CD4-positive, CD25-positive, alpha-beta regulatory T cell (primary cell): ENCODE measurements at places on chromosomes 6 and 20. TPM values are rescaled to one million over a fixed set of nuclear protein-coding genes. Genes with fewer than 3 reads are reported as not detected.
A peak's percentile ranks its signal among the peaks of the same experiment; 100 is the strongest.

COL10A1 gene
- polyA plus RNA-seq: not detected

DNA sequence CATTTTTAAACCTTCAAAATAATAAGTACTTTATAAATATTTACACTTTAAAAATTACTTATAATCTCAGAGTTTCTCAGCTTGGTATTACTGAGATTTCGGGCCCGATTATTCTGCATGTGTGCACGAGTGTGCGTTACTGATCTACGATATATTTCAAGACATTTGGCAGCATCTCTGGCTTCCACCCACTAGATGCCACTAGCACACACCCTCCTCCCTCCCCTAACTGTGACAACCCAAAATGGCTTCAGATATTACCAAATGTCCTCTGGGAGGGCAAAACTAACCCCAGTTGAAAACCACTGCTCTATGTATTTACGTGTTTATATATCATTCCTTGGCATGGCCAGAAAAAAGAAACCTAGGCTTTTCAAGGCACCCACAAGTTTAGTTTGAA is 95.9 kb downstream of the FYN start:
- peaks cover 73% of the 10 kb centered on the region for H3K4me1 ChIP-seq
- H3K36me3 ChIP-seq: peaks cover 10% of the 10 kb centered on the region
- peak overlapping the region; percentile 67 for H3K4me3 ChIP-seq
- no peak for DNase-seq
- H3K27ac ChIP-seq: peak overlapping the region; percentile 75

OVOL2 gene
- polyA plus RNA-seq: not detected

GABRR2 gene
- polyA plus RNA-seq: not detected

DNA sequence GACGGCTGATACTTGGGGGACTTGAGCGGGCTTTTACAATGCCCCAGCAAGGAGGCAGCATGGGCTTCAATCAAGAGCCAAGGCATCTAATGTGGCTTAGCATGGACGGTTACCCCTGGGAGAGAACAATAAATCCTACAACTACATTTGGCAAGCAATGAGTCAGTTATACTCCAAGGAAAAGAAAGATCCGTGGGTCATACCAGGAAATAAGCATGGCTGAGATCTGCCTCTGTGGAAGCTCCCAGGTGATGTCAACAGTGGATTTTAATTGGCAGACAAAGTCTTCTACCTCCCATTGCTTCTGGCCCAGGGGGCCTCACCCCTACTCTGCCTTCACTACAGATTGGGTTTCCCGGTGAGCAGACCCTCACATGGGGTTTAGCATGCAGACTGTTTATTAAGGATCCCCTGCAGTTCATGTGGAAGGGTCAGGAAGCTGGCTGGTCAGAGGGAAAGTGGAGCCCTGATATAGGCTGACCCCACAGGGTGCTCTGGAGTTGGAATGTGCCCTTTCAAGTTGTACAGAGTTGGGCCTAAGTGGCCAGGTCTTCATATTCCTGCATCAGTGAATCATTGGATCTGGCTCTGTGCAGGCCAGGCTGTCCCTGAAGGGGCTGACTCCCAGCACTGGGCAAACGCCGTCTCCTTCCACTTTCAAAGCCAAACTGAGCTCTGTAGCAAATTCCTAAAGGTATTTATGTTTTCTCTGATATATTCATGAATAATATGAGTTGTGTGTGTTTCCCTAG is 91.3 kb upstream of the GGTLC1 start:
- no peaks in the 10 kb centered on the region for H3K27me3 ChIP-seq
- no peaks in the 10 kb centered on the region for H3K4me1 ChIP-seq
- H3K27ac ChIP-seq: no peak overlapping the region
- no peak for DNase-seq

ANGPT4 gene
- not detected for polyA plus RNA-seq

ASIP gene
- polyA plus RNA-seq: not detected

GJA10 gene
- polyA plus RNA-seq: not detected

CAGE1 gene
- not detected for polyA plus RNA-seq

DEFB124 gene
- not detected for polyA plus RNA-seq

DNA sequence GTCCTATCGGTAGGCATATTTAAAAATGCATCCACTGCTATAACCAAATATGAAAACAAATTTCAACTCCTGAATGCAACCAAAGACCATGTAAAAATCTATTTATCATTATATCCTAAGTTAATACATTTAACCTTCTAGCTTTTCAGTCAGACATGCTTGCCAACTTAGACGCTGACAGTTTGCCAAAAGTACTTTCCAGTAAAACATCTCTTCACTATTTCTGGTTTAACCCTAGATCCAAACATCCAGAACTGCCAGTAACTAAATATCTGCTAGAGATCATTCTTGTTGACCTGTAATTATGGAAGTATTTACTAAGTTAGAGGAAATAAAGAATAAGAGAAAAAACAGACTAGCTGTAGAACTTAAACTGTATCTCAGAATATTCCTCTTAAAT is 210.2 kb upstream of the THEMIS start:
- H3K27ac ChIP-seq: no peak overlapping the region
- no peaks in the 10 kb centered on the region for H3K27me3 ChIP-seq
- H3K4me3 ChIP-seq: no peak overlapping the region
- no peaks in the 10 kb centered on the region for H3K4me1 ChIP-seq
- no peak for DNase-seq

OPRL1 gene
- 1.1 TPM for polyA plus RNA-seq

BTN1A1 gene
- not detected for polyA plus RNA-seq

LY6G6F gene
- polyA plus RNA-seq: not detected

NEDD9 gene
- polyA plus RNA-seq: 18.1 TPM

GRCh38 chr20:22387452-22387851 is 196.9 kb downstream of the FOXA2 start:
- no peak overlapping the region for H3K4me3 ChIP-seq
- DNase-seq: no peak
- H3K4me1 ChIP-seq: no peaks in the 10 kb centered on the region

DNA sequence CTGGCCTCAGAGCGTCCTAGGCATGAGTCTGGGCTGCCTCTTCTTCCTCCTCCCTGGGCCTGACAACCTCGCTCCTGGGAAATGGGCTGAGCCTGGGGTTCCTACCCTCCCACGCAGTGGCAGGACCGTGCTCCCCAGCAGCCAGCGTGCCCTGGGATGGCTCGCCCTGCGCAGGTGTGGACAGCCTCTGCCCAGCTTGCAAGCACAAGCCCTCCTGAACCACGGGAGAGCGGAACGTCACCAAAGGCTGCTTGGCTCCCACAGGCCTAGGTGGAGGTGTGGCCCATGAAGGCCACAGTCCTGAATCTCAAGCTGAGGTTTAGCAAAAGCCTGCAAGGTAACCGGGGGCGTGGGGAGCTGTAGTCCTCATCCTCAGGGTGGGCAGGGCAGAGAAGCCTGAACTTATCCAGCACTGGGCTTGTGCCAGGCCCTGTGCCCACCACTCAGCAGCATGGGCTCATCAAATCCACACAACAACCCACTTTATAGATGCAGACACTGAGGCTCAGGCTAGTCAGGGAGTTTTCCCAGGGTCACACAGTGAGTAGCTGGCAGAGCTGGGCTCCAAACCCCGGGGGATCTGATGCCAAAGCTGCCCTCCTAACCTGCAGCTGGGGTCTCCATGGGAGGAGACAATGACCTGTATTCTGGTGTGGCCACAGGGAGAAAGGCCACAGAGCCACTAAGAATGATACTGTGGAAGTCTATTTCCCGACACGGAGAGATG is 25.3 kb downstream of the RBM38 start:
- no peak for DNase-seq
- H3K4me1 ChIP-seq: peaks cover 6% of the 10 kb centered on the region
- no peak overlapping the region for H3K27ac ChIP-seq
- no peaks in the 10 kb centered on the region for H3K27me3 ChIP-seq

DNA sequence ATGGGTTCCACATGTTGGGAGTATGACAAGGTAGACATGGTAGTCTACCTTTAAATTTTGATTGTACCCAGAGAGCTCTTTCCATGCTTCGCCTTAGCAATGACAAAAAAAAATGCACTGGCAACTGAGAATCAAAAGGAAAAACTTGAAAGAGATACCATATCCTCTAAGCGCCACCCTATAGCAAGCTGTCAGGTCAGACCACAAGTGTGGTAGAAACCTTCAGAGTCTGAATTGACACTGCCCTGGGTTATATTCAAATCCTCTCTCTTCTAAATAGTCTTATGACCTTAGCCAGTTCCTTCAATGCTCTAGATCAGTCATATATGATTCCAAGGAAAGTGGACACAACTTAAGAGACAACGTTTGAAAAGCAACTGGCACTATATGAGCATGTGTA is 45.6 kb upstream of the SMLR1 start:
- no peak overlapping the region for H3K27ac ChIP-seq
- H3K4me1 ChIP-seq: no peaks in the 10 kb centered on the region
- no peak for DNase-seq
- no peaks in the 10 kb centered on the region for H3K36me3 ChIP-seq
